Lower leg skin (tissue), 4 donors: ENCODE measurements at places on chromosomes 1 and 21.

DNA sequence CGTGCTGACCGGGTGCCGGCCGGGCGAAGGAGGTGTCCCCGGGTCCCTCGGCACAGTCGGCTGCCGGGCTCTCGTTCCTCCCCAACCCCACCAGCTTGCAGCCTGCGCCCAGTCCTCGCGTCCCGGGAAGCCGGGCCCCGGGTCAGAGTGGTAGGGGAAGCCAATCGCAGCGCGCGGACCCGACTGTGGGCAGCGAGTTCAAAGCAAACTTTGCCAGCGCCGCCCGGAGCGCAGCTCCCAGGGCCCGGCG lies 328 bp downstream of the MYCL start:
- no peak for DNase-seq

DNA sequence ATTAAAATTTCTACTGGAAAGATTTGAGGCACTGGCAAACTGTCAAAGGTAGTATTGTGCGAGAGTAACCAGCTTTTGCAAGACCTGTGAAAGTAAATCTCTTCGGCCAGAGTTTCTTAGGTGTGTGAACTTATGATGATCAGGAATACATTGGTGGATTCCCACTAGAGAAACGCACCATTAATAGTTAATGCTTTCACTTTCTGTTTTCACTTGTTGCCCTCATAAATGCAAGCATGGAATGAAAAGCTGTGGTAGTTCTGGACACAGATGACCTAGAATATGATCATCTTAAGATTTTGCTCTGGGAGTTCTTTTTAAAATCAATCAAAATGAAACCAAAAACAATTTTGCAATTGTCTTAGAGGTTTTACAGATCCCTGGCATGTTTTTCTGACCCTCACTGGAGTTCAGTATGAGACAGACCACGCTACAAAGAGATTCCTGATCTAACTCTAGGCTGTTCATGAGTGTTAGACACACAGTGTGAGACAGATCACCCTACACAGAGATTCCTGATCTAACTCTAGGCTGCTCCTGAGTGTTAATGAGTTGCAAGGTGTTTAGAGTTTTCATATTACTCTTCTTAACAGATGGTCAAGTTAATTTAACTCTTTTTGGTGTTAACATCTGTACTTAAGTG lies 98.8 kb downstream of the SDCCAG8 start:
- DNase-seq = no peak

DNA sequence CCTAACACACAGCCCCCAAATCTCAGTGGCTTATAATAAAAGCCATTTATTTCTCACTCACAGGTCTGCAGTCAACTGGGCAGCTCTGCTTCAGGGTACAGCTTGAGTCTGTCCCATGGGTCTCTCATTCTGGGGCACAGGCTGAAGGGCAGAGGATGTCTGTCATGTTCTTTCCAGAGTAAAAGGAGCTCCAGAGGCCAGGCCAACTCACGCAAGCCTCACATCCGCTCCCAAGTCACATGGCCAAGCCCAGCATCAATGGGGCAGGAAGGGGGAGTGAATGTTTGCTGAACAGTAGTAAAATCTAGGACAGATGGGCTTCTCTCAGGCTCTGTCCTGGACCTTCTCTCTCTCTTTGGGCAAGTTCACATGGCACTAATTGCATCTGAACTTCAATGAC lies 7.1 kb upstream of the SSBP3 start:
- DNase-seq = peak; percentile 89

- DNase-seq = no peak
Measured at GRCh38 chr1:20584890-20585289, 4.0 kb upstream of the CDA start.
